ENCODE measurements at places on chromosomes 5 and 9. TPM values are rescaled to one million over a fixed set of nuclear protein-coding genes. Genes with fewer than 3 reads are reported as not detected.

AFAP1L1 gene
- total RNA-seq, result not detected

GARNL3 gene
- 1.8 TPM for total RNA-seq

THBS4 gene
- total RNA-seq, result 0.61 TPM

HMCN2 gene
- not detected for total RNA-seq

SH3RF2 gene
- total RNA-seq, result 0.45 TPM

HTR4 gene
- not detected for total RNA-seq

SPATA31D3 gene
- not detected for total RNA-seq

PCDHGC4 gene
- 0.05 TPM for total RNA-seq

BSPRY gene
- 7.4 TPM for total RNA-seq

LTC4S gene
- 3.1 TPM for total RNA-seq

MAMDC4 gene
- 15.4 TPM for total RNA-seq

PDLIM4 gene
- 0.45 TPM for total RNA-seq

DEPDC1B gene
- total RNA-seq, result 36.5 TPM

GFI1B gene
- not detected for total RNA-seq

PPIC gene
- not detected for total RNA-seq

PCDHGA6 gene
- 0.57 TPM for total RNA-seq

CATSPER3 gene
- 0.95 TPM for total RNA-seq

FOXI1 gene
- not detected for total RNA-seq

Measured in T-helper 2 cell treated with Interferon-gamma antibody and Interleukin-4, amounts not matched to agents 100 ng/mL and 5 ng/mL, for 36 hours (primary cell).